ENCODE measurements at places on chromosomes 2 and 18.

DNA sequence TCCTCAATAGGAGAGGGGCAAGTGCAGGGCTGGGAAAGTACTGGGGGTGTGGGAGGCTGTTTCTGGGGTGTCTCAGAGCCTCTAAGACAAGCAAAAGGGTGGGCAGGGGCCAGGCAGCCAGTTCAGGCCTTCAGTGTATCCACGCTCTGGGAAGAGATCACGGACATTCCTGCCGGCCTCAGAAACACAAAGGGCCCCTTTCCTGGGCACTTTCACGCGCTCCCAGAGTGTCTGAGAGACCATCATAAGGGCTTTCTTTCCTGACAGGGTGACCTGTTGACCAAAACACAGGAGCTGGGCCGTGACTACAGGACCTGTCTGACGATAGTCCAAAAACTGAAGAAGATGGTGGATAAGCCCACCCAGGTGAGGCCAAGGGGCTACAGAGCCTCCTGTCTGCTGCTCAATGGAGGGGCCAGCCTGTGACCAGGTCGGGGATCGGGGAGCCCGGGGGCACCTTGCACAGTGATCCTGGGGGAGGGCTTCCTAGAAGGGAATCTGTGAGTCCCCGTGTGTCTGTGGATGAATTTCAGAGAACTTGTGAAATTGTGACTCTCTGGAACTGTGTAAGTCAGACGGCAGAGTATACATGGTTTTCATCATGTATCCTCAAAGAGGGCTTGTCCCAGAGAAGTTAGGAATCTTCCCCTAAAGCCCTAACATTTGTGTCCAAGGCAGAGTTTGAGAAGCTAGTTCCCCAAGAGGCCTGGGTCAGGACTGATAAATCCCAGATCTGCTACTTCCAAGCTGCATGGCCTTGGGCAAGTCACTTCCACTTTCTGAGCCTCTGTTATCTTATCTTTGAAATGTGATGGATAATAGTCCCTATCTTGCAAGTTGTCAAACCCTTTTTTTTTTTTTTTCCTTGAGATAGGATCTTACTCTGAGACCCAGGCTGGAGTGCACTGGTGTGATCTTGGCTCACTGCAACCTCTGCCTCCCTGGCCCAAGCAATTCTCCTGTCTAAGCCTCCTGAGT lies 1.8 kb downstream of the GNLY start:
- no peak for DNase-seq

GRCh38 chr2:129191530-129191929 lies 787.9 kb upstream of the RAB6C start:
- no peak for DNase-seq

GRCh38 chr2:230512955-230513748 lies 97.2 kb downstream of the SP100 start:
- DNase-seq: no peak

DNA sequence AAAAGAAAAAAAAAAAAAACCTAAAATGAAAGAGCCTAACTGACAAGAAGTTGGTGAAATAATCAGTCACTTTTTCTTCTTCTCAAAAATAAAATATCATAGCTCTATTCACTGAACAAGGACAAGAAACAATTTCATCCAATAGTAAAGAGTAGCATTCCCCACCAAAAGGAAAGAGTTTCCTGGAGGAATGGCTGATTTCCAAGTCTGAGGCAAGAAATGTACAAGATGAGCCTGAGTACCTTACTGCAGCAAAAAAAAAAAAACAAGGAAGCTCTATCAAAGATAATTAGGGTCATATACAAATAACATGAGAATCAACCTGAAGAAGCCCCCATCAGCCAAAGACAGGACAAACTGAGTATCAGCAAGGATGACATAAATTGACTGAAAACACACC lies 11.5 kb downstream of the ROCK1 start:
- peak; percentile 21 for DNase-seq

DNA sequence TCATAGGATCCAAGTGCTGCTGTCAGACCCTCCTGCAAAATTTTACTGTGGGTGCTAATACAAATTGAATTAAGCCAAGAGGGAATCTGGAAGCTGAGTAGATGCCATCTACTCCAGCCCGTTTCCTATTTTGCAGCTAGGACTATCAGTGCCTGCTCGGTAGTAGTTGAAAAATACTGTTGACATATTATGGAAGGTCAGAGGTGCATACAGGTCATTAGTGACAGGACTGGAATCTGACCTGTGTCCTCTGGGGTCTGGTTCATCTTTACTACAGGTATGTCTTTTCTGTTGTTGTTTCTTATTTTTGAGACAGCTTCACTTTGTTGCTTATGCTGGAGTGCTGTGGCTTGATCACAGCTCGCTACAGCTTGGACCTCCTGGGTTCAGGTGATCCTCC lies 58.8 kb downstream of the MAP4K4 start:
- DNase-seq: no peak

DNA sequence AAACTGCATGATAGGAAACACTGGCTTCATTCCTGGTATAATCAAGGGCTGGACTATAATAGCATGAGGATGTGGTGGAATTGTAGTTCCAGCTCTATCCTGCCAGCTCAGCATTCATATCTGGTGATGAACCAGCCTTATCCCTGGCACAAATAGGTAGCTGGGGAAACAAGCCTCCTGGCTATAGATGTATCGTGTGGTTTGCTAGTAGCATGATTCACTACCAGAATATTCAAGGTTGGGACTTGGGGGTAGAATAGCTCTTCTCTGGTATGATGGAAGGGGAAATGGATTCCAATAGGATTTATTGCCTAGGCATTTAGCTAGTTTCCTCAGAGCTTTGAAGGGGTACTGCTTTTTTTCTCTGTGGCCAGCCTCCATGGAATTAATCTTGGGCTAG lies 532.8 kb downstream of the FBXO15 start:
- peak; percentile 92 for DNase-seq

DNA sequence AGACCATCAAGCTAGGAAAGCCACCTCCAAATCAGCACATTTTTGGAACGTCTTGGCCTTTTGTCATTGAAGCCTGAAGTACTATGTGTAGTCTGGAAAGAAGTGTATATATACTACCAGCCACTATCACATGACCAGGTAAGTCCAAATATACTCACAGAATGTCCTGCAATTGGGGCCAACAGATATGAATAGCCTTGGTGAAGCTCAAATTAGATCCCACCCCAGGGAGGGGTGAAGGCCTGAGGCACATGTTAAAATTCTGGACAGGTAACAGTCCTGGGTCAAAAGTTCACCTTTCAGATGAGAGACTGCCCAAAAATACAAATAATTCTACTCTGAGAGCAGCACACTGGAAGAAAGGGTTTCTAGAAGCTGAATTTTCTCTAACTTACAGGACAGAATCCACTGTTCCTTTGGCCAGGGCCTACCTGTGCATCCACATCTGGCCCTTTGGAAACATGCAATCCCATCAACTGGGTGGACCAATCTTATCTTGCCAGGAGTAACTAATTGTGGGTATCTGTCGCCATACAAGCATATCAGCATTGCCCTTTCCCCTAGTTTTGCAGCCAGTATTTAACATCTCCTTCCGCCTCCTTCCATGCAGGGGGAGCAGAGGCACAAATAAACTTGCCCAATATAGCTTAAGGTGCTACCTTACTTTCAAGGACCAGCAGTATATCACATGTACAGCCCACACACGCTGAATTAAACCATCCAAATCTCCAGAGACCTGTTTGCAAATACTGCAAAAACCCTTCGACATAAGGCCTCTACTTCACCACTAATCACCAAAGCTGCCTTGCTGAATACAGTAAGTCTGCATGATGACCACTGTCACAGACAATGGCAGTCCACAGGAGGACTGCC lies 67.8 kb downstream of the EIF5B start:
- no peak for DNase-seq

GRCh38 chr2:107530046-107530445 lies 296.6 kb upstream of the RGPD4 start:
- DNase-seq: no peak

- DNase-seq: no peak
These were observed 2.5 kb downstream of the AGFG1 start for GRCh38 chr2:227474410-227474809.

DNA sequence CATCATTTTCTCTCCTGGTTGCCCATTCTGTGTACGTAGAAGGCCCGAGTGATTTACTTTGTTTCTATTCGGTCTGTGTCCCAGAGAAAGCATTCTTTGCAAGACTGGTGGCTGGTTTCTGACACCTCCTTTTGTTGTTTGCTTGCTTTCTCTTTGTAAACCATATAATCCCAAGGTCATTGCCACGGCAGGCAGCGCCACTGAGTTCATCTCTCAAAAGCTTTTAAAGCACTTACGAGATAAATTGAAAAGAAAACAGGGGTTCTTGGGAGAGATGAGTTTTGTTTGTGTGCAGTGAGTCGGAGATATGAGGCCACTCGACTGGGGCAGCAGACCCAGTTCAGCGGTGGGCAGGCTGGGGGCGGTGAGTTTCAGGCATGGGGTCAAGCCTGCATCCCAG lies 137.6 kb downstream of the NCK2 start:
- DNase-seq: no peak

- DNase-seq: no peak
These were observed 66.5 kb upstream of the SLC1A4 start for GRCh38 chr2:64922482-64923384.

Data from EL (cell line).